Activated CD4-positive, alpha-beta T cell treated with anti-CD3 and anti-CD28 coated beads for 48 hours (primary cell): ENCODE measurements at places on chromosomes 16 and 17.

DNA sequence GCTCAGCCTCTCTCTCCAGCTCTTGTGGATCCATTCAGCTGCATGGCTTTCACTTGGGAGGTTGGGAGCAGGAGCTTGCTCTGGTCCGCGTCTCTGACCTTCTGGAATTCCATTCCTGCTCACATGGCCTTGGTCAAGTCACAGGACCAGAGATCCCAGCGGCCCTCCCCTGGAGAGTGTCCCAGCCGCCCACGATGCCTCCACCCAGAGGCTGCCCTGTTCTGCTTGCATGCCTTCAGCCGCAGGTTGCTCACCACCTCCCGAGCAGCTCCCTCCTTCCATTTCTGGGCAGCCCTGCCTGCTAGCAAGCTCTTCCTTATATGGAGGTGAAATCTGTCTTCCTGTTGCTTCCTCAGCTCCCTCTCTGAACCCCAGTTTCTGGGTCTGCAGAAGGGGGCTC lies 32.6 kb downstream of the RAI1 start:
- DNase-seq = no peak

DNA sequence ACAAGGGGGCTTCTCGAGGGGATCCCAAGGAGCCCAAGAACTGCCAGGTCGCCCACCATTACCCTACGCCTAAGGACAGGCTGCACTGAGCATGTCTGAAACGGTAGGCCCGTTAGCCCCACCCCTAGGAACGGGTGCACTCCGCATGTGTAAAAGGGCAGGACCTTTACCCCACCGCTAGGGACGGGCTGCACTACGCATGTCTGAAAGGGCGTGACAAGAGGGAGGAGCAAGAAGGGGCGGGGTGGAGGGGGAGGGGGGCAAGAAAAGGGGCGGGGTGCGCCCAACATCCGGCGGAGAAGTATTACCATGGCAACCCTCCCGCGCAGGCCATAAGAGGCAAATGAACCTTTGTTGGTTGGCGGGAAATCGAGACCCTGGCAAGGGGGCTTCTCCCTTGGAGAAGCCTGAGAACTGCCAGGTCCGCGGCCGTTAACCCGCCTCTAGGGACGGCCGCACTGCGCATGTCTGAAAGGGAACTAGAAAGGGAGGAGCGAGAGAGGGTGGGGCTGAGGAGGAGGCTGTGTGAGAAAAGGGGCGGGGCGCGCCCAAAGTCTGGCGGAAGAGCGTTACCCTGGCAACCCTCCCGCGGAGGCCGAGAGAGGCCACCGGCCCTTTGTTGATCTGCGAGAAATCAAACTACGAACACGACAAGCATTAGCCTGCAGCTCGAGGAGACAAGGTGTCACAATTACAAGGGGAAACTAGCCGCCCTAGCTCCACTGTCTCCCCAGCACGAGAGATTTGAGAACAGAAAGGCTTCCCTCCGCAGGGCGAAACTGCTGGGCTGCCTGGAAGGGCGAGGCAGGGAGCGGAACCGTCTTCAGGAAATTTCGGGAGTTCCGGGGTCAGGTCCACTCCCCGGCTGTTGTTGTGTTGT lies 2046.8 kb downstream of the TP53TG3F start:
- no peak for DNase-seq

DNA sequence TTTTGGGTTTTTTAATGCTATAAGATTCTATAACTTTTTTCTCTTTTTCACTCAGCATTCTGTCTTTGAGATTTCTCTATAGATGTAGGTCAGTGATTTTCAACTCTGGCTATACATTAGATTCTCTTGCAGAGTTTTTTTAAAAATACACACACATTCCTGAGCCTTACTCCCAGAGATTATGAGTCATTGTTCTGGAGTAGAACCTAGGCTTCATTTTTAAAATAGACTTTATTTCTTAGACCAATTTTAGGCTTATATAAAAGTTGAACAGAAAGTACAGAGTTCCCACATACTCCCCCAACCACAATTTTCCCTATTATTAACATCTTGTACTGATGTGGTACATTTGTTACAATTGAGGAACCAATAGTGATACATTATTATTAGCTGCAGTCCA lies 63.3 kb downstream of the CYB561 start:
- DNase-seq = no peak

DNA sequence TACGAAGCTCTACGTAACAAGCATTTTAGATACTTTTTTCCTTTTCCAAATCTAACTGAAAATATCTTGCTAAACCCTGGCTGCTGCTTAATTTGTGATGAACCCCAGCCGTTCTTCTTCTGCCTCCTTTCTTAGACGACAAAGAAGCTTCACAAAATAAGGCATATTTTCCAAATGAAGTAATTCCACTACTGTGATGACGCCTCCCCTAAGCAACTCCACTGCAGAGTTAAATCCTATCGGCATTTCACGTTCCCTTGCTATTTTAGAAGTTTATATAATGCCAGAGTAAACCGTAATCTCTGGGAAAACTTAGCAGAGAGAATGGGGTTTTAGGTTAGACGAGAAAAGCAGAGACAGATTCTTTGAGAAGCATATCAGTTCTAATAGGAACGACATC lies 683.1 kb upstream of the SALL1 start:
- no peak for DNase-seq

GRCh38 chr17:75850928-75851692 lies 4.0 kb downstream of the WBP2 start:
- DNase-seq = no peak

GRCh38 chr16:82042846-82043245 lies 7.8 kb downstream of the HSD17B2 start:
- DNase-seq = no peak

DNA sequence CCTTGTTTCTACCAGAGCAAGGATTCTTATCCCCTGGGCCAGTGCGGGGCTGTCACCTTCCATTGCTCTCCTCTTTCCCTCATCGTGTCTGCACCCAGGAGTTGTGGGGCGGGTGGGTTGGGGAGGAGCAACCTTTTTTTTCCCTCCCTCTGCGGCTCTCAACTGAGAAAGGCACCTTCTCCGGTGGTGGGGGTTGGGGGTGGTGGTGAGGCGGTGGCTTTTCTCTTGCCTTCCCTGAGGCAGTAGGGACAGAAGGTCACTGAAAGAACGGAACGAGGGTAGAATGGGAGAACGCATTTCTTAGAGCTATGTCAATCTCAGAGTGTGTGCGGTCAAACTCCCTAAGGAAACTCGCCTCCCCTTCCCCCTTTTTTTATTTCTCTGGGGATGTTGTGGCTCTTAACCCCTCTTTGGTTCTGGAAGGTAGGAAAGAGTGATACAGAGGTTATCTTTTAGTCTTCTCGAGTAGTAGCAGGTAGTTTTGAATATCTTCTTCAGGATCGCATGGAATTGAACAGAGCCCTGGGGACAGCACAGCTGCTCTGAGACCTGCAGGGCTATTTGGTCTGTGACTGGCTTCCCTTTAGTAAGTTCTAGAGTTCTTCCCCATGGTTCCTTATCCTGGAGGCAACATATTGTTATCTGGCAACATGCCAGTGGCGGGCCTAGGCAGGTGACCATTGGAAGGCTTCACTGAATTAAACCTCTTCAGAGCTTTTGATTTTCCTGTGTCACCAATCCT lies 994 bp downstream of the CLTC start:
- DNase-seq = peak; percentile 63

GRCh38 chr17:80704381-80704819 lies 159.8 kb downstream of the RPTOR start:
- no peak for DNase-seq

- DNase-seq = no peak
These were observed 122.6 kb downstream of the SOCS1 start for GRCh38 chr16:11133344-11133943.

- no peak for DNase-seq
These were observed 9.1 kb downstream of the CBX2 start for GRCh38 chr17:79786930-79787643.

GRCh38 chr16:20308801-20309590 lies 18.3 kb downstream of the GP2 start:
- DNase-seq = no peak

GRCh38 chr16:30184096-30184890 lies 891 bp downstream of the CORO1A start:
- DNase-seq = peak; percentile 78

DNA sequence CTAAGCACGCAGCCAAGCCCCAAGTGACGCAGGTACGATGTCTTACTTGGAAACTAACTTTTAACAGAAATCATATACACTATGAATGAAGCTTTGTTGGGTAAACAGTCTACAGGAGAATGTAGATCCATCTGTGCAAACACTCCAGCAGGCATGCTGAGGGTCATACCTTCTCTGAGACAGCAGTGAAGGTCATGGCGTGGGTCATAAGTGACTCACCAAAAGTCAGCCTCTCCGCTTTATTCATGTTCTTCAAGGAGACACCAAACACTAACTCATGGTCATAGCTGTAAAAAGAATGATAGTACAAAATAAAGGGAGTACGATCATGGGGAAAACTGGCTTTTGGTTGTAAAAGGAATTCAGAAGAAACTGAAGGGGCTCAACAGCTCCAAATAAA lies 20.6 kb downstream of the BLMH start:
- no peak for DNase-seq

GRCh38 chr16:87671715-87672270 lies 69.5 kb downstream of the JPH3 start:
- no peak for DNase-seq

DNA sequence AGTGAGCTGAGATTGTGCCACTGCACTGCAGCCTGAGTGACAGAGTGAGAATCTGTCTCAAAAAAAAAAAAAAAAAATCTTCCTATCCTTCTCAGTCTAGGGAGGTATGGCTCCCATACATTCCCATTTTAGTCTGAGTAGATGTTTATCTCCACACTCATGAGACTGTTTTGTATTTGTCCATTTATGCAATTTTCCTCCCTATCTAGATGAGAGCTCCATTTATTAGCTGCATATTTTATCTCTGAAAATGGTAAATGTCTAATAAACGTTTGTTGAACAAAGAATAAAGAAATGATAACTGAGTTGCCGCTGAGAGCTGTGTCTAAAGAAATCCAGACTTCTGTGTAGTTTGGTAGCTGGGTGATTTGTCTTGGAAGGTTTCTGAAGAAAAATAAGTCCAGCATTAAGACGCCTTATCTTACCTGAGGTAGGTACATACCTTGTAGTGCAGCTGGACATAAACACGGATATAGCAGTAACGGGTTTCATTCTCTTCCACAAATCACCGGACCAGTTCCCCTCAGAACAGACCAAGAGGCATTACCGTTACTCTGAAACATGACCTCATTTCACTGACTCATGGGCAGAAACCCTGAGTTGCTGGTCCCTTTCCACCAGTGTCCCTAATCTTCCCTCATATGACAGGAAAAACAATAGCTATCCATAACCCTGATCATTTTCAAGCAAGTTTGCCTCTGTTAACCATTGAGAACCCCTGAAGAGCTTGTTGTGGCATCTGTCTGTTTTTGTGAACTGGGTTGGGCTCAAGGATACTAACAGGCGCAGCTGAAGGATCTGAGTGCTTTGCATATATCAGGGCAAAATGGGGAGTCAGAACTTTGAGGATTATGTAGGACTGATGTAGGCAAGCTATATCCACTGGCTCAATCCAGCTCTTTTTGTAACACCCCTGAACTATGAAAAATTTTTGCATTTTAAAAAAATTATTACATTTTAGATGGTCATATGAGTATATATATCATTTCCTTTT lies 177.4 kb upstream of the XYLT1 start:
- no peak for DNase-seq

DNA sequence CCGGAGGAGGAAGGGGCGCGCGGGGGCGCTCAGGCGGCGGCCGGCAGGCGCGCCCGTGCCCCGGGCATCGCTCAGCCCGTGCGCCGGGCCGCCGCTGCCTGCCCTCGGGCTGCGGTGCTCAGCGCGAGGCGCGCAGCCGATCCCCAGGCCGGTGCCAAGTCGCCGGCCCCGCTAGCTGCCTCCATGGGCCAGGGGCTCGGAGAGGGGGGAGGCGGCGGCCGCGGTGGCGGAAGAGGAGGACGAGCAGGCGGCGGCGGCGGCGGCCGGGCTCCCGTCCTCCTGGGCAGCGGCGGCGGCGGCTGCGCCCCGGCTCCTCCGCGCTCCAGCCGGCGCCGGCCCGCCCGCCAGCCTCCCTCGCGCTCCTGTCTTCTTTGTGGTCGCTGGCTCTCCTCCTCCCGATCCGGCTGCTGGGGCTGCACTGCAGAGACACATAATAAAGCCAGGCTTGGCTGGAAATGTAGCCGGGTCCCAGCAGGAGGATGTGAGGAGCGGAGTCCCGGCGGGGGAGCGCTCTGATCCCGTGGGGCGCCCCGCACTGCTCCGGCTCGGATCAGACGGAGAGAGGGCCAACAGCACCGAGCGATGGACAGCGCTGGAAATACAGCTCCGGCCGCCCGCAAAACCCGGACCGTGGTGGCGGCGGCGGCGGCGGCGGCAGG lies 889 bp upstream of the ZNF423 start:
- peak; percentile 39 for DNase-seq

GRCh38 chr17:75617218-75617617 lies 16.0 kb upstream of the SMIM5 start:
- DNase-seq = no peak

DNA sequence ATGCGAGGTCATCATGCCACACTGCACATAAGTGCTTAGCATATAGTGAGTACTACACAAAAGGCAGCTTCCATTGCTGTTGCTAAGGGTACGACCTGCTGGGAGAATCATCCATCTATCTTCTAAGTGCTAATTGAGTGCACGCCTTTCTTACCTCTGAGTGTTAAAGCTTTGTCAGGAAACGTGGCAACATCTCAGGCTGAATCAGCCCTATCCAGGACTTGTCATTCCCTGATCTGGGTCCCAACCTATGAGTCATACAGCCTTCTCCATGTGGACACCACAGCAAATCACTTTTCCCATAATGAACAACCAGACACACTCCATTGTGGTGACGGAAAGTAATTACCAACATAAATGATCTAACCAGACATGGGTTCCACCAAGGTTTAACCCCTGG lies 201.1 kb upstream of the MAF start:
- no peak for DNase-seq

GRCh38 chr16:70258065-70258464 lies 6.3 kb upstream of the EXOSC6 start:
- DNase-seq = no peak

GRCh38 chr16:85910854-85911247 lies 11.9 kb downstream of the IRF8 start:
- DNase-seq = no peak

DNA sequence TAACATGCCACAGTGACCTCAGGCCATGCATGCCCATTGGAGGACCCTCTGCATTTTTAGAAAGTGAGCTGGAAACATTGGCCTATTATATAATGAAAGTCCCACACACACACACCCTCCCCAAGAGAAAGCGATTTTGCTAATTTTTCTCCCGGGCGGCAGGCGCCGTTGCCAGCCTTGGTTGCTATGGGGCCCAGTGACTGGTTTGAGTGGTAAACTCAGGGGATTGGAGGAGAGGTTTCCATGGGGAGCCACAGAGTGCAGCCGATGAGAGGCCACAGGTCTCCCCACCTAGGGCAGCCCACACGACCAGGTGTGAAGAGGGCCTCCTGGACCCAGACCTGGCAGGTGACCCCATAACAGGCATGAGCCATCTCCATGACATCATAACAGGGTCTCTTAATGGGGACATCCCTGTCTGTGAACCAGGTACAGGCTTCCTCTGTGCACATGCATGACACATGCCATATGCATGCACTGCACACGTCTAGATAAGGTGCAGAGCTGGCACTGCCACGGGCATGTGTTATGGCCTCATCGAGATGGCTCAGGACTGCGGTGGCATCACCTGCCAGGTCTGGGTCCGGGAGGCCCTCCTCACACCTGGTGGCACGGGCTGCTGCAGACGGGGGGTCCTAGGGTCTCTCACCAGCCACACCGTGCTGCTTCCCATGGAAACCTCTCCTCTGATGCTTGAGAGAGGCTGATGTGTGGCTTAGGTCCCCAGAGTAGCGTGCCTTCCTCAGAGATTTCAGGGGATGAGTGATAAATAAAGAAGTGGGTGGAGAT lies 144.1 kb downstream of the RBFOX3 start:
- DNase-seq = no peak
